ENCODE measurements at places on chromosomes 7 and 10.

- no peak for DNase-seq
Measured at GRCh38 chr7:44403775-44404174, 78.4 kb upstream of the CAMK2B start.

GRCh38 chr10:71864911-71865361 lies 13.9 kb upstream of the PSAP start:
- no peak for DNase-seq

- DNase-seq, result no peak
Measured at GRCh38 chr10:77456414-77456813, 181.2 kb downstream of the KCNMA1 start.

DNA sequence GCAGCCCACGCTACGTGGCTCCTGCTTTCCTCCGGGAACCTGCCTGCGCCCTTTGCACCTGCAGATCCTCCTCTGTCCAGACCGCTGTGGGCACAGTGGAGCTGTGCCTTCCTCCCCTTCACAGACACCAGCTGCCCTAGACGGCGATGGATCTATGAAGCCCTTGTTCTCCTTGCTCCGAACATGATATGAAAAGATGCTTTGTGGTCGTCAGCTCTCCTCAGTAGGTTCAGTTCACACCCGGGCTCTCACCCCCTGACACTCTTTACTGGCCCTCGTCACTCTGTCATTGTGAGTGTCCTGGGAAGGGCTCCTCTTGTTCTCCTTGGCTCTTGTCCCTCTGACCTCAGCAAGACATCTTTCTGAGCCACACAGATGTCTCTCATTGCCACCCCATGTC lies 4.2 kb downstream of the ZNF488 start:
- DNase-seq, result no peak

DNA sequence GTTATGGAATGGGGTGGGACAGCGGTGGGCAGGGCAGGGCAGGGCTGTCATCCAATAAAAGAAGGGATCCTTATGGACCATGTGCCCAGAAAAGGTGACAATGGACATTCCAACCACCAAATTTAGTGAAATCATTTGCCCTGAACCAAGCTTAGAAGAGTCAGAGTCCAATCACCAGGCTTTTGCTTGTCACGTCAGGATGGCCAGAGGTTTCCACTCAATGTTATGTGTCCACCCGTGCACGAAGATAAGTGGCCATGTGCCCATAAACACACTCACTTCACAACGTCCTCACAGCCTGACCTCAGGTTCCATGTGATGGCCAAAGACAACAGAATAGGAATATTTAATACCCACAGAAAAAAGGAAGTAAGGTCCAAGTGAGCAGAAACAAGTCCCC lies 36.6 kb upstream of the PLPP4 start:
- no peak for DNase-seq

DNA sequence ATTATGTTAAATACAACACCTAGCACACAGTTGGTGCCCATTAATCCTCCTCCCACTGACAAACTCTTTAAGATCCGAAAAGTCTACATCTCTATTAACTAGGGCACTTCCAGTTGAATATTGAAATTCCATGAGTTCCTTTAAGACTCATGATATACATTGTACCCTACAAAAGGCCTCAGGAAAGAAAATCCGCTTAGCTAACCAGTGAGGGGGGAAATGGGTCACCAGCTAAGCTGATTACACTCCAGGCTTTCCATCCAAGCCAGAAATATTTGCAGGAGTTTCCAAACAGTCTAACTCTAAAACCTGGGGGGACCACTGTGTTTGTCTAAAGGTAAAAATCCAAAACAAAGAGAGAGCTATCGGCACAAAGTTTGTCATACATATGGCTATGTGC lies 1.3 kb upstream of the LRIT2 start:
- no peak for DNase-seq

DNA sequence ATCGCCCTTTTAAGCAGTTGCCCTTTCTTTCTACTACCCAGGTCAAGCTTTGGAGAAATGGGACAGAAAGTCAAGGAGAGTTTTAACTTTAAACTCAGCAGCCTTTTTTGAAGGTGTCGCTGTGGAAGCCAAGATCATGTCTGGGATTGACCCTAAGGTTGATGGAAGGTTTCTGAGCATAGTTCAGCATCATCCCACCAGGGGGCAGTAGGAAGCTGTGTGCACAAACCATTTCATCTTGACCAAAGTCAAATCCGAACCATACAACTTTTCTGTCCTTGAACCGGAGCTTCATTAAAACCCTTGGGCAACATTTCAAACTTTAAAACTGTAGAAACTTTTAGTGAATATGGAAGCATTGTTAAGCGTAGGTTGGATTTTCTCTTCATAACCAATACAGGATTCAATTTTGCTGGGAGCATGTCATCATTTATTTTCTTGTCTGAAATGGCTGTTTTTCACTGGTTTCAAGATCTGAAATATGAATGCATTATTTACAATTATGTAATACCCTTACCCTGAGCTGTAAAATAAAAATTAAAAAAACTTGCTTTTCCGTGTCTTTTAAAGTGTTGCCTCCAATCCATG lies 214.4 kb upstream of the KIAA1217 start:
- peak; percentile 45 for DNase-seq

Measured in skin of body (tissue), 3 donors.